Lung microvascular endothelial cell (primary cell): ENCODE measurements at places on chromosomes 5 and 9.

DNA sequence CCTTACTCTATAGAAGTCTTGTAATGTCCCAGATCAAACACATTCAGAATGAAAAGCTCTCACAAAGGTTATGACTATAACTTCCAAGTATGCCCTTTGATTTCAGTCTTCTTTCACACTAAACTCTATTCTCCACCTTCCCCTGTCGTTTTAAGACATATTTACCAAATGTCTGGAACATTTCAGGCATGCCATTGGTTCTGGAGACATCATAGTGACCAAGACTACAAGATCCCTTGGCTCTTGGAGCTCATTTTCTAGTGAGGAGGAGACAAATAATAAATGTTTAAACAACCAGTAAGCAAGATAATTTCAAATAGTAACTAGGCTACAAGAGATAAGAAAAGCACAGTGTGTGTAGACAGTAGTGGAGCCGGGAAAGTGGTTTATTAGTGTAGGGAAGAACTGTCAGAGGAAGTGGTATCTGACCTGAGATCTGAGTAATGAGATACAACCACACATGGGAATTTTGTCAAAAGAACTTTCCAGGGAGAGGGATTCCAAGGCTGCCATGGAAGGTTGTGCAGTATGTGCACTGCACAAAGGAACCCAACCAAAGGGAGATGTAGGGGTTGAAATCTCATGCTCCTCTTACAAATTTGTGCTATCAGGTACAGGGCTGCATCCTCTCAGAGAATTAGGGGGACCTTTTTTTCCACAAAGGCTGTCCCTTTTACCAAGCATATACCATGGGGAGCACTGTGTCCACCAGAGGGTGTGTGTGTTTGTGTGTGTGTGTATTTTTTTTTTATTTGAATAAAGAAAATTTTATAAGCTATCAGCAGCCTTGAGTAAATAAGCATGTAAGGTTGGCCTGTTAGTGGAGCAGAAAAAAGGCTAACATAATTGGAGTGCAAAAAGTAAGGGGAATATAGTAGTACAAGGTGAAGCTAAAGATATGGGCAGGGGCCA lies 1279.1 kb upstream of the WWC1 start:
- no peak for DNase-seq

DNA sequence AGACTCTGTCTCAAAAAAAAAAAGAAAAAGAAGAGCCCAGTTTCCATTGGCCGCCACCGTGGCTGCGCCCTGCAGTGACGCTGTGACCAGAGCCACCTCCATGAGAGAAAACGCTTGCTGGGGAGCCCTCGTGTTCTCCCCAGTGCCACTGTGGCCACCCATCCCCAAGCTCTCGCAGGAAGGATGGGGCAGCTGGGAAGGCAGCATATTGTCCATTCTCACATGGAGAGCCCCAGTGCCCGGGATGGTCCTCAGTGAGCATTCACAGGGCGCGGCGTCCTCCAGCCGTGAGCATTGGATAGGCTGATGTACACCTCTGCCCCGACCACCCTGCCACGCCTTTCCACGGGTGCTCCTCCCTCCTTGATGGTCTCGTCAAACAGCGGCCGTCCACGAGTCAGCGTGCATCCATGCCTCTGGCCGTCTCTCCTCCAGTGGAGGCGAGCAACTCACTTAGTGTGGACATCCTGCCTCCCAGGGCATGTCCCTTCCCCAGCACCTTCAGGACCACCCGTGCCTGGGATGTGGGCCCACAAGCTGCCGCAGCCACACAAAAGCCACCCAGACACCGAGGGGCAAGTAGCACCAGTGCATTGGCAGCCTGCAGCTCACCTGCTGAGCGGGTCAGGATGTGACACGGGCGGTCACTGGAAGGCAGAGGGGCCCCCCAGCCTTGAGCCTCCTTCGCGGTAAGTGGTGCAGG lies 23.4 kb upstream of the SLC6A19 start:
- no peak for DNase-seq

- DNase-seq = no peak
Observed at GRCh38 chr5:128641861-128642260, 103.8 kb upstream of the FBN2 start.

GRCh38 chr9:133248726-133249295 lies 26.2 kb downstream of the ABO start:
- no peak for DNase-seq

GRCh38 chr5:123701511-123702200 lies 189.7 kb downstream of the CSNK1G3 start:
- DNase-seq = no peak

- peak; percentile 39 for DNase-seq
Observed at GRCh38 chr5:171405615-171406014, 13.8 kb upstream of the FGF18 start.

DNA sequence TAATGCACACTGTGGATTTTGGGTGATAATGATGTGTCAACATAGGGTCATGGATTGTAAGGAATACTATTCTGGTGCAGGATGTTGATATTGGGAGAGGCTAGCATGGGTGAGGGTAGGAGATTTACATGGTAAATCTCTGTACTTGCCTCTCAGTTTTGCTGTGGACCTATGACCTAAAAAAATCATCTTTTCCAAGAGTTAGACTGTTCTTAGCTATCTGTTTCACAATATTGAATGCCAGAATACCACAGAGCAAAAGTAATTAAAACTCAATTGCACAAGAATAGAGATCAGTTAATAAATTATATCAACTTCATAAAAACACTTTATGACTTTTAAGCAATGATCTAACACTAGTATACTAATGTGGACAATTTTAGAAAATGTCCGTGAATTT lies 651.6 kb downstream of the HTR1A start:
- no peak for DNase-seq

DNA sequence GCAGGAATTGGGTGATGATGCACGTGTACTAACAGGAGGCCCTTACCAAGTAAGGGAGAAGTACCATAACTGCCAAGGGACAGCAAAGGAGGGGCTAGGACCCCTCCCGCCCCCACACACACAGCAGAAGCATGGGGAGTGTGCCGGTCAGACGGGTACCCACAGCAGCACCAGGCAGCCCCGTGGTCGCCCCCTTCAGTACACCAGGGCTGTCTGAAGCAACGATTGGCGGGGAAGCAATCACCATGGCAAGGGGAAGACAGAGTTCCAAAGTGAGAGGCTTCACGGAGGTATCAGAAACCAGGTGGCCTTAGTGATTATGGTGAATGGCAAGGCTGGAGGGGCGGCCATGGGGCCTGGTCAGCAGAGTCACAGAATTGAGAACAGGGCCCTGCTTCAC lies 72.2 kb downstream of the CAMSAP1 start:
- no peak for DNase-seq

GRCh38 chr9:110748251-110748893 lies 79.8 kb downstream of the MUSK start:
- DNase-seq = no peak

- DNase-seq = no peak
Observed at GRCh38 chr9:36113999-36114398, 22.5 kb upstream of the GLIPR2 start.

DNA sequence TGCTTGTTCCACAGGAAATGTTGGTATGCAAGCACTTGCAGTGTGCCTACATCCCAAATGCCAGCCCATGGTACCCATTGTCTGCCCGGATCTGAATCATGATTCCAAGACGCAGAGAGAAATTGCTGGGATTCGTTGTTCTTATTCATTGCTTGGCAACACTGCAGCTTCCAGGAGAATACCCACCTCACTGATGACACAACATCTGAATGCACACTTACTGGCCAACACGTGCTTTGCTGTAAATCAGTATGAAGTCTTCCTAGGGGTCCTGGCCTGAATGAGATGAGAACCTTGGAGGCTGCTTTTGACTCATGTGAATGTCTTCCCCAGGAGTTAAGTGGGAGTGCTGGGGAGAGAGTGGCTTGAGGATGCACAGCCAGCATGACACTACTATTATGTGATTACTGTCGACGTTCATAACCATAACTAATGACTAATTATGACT lies 11.6 kb downstream of the SRD5A1 start:
- no peak for DNase-seq

DNA sequence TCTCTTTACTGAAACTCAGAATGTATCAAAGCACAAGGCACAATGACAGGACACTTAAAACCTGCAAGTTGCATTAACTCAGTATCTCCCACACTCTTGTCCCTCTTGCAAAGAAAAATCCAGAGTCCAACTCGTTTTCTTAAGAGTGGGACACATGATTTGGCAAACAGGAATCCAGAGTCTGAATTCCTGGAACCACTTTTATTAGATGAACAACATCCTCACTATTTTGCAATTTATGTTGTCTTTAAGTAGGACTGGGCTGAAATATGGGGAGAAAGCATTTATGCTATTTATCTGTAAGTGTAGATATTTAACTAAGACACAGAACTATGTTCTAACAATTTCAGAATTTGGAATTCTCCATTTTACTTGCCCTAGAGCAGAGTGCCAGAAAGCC lies 69.1 kb downstream of the ABCA1 start:
- DNase-seq = no peak

DNA sequence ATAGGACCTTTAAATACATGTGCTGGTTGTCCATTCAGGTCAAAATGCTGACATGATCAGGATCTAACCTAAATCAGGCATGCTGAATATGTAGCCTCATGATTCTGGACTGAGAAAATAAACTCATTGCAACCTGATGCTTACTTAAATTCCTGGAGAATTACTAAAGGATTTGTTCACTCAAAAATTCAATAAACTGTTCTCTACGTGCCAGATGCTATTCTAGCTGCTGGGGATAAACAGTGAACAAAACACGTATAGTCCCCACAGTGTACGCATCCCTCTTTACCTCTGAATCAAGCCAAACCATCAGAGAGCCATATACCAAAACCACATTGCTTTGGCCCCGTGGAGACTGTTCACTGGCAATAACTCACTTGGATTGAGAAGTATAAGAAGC lies 6.1 kb downstream of the SCAI start:
- no peak for DNase-seq

DNA sequence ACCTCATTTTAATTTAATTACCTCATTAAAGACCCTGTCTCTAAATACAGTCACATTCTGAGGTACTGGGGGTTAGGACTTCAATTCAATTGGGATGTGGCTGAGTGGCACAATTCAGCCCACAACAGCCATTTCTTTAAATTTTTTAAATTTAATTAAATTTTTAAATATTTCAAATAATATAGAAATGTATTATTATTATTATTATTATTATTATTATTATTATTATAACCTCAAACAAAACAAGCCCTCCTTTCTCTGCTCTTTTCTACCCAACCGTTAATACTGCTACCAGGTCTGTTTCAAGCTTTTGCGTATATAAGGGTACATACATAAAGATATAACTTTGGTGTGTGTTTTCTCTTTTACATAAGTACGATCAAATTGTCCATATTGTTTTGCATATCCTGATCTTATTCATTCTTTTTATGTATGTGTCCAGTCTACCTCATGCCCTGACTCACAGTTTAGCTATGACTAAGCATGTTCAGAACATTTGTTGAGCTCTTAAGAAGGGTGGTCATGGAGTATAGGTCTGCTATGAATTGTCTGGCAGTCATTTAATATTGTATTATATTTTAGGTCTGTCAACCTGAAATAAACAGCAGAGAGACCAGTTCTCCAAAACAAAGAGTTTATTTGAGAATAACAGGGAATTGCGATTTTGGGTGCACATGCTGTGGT lies 16.1 kb upstream of the RAB14 start:
- DNase-seq = no peak

GRCh38 chr9:93451849-93452709 lies 594 bp downstream of the FAM120A start:
- peak; percentile 65 for DNase-seq

DNA sequence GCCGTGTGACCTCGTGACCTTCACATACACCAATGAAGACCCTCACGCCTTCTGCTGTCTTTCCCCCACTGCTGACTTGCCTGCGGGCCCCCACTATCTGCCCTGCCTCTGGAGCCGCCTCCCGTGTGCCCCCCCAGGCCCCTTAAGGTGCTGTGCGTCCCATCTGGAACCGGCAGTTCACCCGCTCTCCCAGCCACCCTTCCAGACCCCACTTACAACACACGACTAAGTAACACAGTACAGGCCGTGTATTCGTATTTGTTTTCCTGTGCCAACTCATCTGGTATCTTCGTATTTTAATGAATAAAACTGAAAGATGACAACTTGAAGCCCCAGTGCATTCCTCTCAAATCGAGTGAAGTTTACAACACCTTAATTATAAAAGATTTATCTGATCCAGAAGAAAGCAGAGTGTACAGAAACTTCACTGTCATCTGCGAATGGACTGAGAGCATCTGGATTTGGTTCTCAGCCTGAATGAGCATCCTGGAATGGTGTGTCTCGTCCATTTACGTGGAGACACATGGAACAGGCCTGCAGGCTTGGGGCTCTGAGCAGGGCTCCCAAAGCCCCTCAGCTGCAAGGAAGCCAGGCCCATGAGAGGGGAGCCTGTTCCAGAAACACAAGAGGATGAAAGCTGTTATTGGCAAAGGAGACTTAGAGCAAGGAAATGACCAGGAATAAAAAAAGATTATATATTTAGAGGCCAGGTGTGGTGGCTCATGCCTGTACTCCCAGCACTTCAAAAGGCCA lies 21.9 kb upstream of the TERT start:
- no peak for DNase-seq

GRCh38 chr5:89827359-89827758 lies 582.2 kb downstream of the CETN3 start:
- no peak for DNase-seq

DNA sequence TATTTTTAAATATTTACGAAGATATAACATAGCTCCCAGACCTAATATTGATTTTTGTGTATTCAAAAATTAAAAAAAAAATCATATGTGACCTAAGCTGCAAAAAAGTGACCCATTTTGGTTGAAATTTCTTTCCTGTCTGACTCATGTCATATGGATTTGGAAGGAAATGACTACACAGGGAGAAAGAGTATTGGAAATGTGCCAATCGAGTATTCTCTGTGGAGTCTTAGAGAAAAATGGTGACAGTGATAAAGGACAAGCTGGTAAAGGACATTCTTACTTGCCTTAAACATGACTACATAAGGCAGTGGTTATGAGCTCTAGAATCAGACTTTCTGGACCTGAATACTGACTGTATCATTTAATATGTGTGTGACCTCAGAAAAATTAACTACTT lies 262.9 kb upstream of the PTPRD start:
- DNase-seq = peak; percentile 94

- no peak for DNase-seq
Observed at GRCh38 chr5:2744485-2744884, 7.0 kb downstream of the IRX2 start.

GRCh38 chr5:33785571-33785970 lies 106.2 kb downstream of the ADAMTS12 start:
- DNase-seq = no peak

DNA sequence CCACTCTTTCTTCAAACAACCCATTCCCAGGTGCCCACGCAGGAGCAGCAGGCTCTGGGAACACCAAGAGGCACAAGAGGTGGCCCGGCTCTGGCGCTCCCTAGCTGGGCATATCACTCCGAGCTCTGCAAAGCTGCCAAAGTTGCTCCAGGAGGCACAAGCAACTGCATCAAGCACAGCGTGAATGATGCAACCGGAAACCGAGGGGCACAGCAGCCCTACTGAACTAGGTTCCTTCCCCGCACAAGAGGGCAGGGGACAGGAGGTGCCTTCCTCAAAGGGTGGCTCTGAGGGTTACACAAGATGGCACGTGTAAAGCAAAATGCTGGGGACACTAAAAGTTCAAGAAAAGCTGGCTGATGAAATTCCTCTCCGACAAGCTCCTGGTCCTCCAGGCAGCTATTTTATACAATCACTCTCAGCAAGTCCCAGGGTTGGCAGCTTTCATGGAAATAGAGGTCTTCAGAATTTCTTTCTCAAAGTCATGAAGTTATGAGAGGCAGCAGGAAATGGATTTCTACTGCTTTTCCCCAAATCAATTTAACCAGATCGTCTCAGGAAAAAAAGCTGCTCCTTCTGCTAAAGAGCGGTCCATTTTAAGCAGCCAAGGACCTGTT lies 22.9 kb downstream of the PSMB7 start:
- no peak for DNase-seq
